ENCODE measurements at places on chromosomes 11 and 22.

DNA sequence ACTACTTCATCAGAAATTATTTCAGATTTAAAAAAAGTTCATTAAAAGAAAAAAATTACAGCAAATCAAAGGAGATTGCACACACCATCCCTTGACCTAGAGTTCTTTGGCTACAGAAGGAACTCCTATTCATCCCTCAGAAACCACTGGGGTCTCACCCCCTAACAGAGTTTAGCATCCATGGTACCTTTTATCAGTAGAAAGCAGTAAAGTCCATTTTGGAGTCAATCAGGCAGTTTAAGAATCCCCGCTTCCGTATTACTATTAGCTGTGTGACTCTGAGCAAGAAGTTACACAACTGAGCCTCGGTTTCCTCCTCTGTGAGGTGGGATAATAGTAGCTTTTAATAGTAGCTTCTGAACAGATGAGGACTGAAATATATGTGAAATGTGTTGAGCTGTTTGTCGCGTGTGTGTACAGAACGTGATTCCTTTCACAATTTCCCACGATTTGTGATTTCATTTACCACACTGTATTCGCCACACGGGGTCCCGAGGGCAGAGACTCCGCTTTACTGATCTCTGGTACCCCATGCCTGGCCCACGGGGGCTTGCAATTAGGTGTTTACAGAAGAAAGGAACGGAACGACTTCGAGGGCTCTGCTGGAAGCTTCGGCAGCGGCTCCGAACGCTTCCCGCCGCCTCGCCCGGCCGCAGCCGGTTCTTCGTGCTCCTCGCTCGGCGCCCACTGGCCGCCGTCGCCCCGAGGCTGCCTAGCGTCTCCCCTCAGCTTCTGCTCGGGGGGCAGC, 72.5 kb upstream of the ZBED5 start:
- no peak for DNase-seq

DNA sequence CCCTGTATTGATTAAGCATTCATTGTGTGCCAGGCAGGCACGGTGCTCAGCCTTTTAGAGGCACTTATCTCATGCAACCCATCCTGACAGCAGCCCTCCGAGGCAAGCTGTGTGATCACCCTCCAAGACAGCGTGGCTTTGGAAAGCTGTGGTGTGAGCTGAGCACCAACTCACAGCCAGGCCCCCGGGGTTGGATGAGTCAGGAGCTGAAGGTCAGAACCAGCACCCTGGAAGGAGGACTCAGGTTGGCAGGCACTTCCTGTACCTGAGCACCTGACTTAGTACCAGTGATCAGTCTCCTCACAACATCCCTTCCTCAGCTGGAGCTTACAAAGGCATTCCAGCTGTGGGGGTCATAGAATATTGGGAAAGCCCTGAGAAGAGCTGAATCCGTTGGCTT, 9.0 kb downstream of the PATZ1 start:
- no peak for DNase-seq

GRCh38 chr11:1922481-1923081, 3.1 kb downstream of the TNNT3 start:
- DNase-seq = no peak

GRCh38 chr11:76064192-76064591, 142.1 kb downstream of the WNT11 start:
- DNase-seq = no peak

- no peak for DNase-seq
Measured at GRCh38 chr11:109507836-109508561, 86.0 kb downstream of the C11orf87 start.

- no peak for DNase-seq
Measured at GRCh38 chr11:26702406-26702805, 19.5 kb downstream of the SLC5A12 start.

- DNase-seq = no peak
Measured at GRCh38 chr22:20465759-20466077, 28.1 kb upstream of the SCARF2 start.

DNA sequence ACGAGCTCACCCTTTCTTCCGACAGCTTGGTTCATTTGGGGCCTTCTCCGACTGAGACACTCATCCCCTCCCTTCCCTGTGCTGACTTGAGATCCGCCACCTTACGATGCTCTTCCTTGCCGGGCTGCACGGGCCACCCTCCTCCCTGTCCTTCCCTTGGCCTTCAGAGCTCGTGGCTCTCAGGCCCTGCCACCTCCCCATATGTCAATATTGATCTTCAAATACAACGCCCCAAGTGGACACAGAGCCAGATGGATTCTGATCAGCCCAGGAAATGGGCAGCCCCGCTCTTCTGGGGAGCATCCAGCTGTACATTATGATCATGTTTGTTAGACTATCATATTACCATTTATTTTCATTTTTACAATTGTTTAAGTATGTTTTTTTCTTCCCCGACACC, 812.8 kb downstream of the TBC1D22A start:
- DNase-seq = no peak

GRCh38 chr22:48288376-48288940, 1526.0 kb downstream of the TBC1D22A start:
- no peak for DNase-seq

DNA sequence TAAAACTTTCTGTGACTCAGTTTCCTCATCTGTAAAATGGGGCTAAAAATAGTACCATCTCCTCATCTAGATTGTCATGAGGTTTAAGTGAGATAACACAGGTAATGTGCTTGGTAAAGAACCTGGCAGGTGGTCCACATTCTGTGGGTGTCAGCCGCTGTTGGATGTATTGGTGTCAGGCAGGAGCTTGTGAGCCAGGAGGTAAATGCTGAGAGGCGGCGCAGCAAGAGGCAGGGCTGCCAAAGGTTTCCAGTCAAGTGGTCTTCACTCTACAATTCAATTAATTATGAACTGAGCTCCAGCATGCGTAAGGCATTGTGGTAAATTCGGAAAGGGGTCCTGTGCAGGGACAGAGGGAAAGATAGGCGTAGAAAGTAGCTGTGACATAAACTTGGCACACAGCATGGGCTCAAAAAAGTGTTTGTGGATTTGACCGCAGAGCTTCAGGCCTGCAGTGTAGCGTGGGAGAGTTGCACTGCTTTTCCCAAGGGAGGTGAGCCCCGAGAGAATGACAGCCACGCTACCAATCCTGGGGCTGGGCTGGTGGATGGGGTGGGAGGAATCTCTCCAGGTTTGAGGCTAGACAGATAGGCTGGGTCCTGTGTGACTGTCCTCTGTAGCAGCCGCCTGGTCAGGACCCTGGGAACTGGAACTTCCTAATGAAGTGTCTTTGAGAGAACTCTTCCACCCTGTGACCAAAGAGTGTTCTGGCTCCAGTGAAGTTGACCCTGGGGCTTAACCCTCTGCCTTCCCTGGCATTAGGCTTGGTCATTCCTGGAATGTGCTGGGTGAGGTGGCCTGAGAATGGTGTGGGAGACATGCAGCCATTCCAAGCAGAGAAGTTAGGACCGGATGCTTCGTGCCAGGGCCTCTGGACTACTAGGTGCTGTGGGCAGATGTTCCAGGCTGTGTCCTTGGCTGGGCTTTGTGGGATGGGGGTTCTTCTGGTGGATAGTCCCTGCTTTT, 122.4 kb downstream of the FEZ1 start:
- DNase-seq = no peak

- DNase-seq = no peak
Measured at GRCh38 chr11:66561178-66561974, 7.0 kb downstream of the CTSF start.

- peak; percentile 44 for DNase-seq
Measured at GRCh38 chr22:29202212-29203192, 3.2 kb upstream of the EMID1 start.

GRCh38 chr11:2165571-2165970, 4.6 kb upstream of the INS start:
- no peak for DNase-seq

DNA sequence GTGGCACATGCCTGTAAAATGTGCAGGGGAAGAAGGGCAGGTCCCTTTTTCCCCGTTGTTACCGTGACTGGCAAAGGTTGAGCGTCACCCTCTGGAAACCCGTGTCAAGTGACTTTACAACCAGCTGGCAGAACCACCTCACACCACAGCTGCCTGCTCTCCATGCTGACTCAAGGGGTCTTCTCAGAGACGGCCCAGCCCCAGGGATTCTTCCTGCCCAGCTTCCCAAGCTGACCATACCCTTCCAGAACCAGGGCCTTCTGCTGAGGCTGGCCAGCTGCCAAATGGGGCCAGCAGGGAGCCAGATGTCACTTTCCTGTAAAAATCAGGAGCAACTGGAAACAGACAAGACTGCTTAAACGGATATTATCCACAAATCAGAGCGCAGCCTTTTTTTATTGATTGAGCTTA, 6.3 kb downstream of the PC start:
- no peak for DNase-seq

- DNase-seq = no peak
Measured at GRCh38 chr11:103257360-103257759, 148.1 kb downstream of the DYNC2H1 start.

DNA sequence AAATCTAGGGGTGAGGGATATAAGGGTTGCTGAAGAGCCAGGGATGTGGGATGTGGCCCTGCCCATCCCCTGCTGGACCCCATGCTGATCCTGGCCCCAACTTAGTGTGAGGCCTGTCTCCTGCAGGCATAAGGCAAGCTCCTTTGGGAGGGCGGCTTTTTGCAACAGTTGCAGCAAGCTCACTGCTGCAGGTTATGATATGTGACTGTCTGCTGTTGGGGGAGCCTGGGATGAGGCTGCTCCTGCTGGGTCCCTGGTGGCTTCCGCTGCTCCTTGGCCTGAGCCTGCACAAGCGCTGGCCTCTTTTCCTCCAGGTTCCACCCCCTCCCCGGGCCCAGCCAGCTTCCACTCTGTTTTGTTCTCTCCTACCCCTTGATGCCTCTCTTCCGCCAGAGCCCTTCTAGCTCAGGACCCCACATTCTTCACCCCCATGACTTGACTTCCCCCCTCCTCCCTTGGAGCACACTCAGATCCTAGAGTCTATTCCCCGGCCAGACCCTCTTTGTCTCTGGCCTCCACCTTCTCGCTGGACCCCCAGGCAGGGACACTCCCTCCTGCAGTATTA, 35.0 kb upstream of the SYT13 start:
- no peak for DNase-seq

DNA sequence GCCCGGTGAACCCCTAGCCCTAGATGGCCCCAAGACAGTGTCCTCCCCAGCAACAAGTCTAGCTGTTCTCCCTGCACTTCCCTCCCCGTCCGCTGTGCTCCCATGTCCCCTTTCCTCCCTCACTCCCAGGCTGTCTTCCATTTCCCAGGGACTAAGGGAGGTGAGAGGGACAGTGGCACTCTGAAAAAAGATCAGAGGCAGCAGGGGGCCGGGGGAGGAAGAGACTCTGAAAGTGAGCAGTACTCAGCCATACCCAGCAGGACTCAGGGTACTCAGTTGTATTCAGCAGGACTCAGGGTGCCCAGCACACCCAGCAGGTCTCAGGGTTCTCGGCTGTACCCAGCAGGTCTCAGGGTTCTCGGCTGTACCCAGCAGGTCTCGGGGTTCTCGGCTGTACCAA, 48.4 kb upstream of the THY1 start:
- DNase-seq = no peak

- DNase-seq = no peak
Measured at GRCh38 chr11:19890308-19890707, 177.7 kb downstream of the NAV2 start.

DNA sequence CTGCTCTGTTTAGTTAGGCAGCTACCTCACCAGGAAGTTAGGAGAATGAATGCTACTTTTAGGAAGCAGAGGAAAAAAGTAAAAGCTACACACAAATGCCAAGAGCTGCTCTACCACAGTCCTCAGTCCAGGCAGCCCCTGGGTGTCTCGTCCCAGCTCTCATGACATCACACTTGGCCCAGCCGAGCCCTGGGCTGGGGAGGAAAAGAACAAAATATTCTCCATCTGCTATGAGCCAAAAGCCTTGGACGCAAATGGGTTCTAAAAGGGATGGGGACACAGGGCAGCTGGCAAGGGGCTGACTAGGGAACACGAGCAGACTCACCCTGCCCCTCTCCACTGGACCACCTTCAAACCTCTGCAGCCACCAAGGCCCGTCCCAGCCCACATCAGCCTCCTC, 26.1 kb downstream of the TMEM184B start:
- no peak for DNase-seq

DNA sequence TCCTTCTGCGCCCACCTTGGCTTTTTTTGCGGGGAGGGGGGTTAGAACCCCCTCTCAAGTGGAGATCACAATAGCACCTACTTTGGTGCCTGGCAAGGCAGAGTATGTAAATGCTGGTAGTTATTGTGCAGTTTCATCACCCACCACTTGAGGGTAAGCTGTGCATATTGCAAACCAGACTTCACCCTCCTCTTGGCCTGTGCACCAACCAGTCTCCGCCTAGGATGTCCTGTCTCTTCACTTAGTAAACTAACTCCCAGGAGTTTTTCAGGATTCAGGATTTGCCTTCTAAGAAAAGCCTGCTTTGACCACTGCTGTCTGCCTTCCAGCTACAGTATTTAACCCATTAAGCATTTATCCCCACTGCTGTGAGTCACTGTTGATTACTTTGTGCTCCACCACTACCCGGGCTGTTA, 2.0 kb upstream of the UBXN1 start:
- DNase-seq = peak; percentile 61

- DNase-seq = no peak
Measured at GRCh38 chr11:43913829-43914380, 28.5 kb upstream of the C11orf96 start.

GRCh38 chr22:27413702-27414101, 387.9 kb downstream of the MN1 start:
- no peak for DNase-seq

DNA sequence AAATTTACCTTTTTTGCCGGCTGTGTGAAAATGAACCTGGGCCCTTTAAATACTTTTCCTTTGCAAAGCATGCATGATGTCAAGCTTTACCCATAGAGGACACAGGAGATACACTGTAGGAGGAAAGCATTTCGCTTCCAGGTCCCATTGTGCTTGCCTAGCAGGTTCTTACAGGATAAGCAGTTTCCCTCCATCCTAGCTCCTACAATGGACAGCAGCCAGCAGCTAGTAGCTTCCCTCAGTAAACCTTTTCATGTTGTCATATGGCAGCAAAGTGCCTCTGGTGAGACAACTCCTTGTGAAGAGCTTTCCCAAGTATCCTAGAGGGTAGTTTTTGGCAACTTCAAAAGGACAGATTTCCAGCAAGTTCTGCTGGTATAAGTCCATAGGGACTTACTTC, 78.4 kb downstream of the RBFOX2 start:
- DNase-seq = no peak

DNA sequence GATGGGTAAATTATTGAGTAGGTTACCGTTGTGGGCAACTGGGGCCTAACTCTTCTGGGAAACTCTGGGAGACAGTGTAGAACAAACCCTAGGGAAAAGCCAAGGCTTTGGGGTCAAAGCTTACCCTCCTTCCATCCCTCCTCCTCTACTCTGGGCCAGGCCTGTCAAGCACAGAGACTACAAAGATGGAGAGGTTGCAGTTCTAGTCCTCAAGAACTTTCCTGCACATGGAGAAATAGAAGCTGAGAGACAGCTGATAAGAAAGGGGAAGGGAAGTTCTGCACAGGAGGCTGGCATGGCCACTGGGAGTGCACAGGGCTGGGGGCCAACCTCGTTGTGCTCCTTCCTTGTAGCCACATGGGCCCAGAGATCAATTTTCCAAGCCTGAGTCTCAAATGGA, 67.2 kb upstream of the ALX4 start:
- no peak for DNase-seq

DNA sequence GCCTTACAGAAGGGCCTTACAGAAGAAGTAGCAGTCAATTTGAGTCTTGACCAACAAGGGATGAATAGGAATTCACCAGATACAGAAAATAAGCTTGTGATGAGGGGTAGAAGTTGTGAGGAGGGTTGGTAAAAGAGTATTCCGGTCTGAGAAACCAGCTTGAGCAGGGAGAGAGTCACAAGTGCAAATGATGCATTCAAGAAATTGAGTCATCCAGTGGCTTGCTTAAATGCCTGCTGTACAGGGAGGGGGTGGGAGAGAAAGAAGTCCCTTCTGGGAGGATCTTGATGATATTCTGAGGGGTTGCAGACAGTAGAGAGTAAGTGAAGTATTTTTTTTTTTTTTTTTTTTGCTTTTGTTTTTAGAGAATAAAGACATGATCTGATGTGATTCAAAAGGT, 9.2 kb downstream of the CCKBR start:
- no peak for DNase-seq
